Mesothelial cell of epicardium (in vitro differentiated cells): ENCODE measurements at places on chromosomes 12 and 14.

GRCh38 chr12:42641221-42641885, 51.8 kb upstream of the PRICKLE1 start:
- no peak for DNase-seq

- no peak for DNase-seq
Measured at GRCh38 chr14:92967346-92967926, 44.5 kb downstream of the CHGA start.

- peak; percentile 59 for DNase-seq
Measured at GRCh38 chr12:65121049-65121955, at the start of gene WIF1. TSS of gene WIF1 (minus strand) at chr12:65121305. CDS start at chr12:65121191, 114 bp downstream.

- no peak for DNase-seq
Measured at GRCh38 chr12:78248321-78248720, 417.6 kb downstream of the NAV3 start.

- DNase-seq = no peak
Measured at GRCh38 chr12:45076417-45077026, 25.6 kb upstream of the DBX2 start.

DNA sequence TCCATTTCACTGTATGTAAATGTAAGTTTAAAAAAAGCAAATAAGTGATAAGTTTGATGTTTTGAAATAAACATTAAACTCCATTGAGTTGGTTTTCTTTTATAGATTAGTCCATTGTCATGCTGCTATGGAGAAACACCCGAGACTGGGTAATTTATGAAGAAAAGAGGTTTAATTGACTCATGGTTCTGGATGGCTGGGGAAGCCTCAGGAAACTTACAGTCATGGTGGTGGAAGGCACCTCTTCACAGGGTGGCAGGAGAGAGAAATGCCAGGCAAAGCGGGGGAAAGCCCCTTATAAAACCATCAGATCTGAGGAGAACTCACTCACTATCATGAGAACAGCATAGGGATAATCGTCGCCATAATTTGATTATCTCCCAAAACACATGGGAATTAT, 48.4 kb upstream of the OXA1L start:
- no peak for DNase-seq

GRCh38 chr12:120361506-120362208, 7.3 kb downstream of the MSI1 start:
- peak; percentile 71 for DNase-seq

GRCh38 chr12:75162845-75163244, 46.8 kb downstream of the KCNC2 start:
- DNase-seq = no peak

- DNase-seq = no peak
Measured at GRCh38 chr12:11970155-11970520, 100.6 kb upstream of the BCL2L14 start.

DNA sequence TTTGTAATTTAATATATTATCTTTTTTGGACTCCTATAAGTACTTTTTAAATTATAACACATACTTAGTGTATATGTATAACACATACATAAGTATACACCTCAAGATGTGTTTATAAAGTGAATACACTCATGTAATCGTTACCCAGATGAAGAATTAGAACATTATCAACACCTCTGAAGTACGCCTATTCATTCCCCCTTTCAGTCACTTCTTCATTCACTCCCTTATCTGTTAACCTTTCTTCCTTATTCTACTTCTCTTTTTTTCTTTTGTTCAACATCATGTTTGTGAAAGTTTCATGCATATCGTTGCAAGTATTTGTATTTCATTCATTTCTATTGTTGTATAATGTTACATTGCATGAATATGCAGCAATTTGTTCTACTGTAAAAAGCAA, 98.5 kb downstream of the ARID2 start:
- no peak for DNase-seq

- DNase-seq = no peak
Measured at GRCh38 chr14:57735276-57735675, 130.6 kb downstream of the SLC35F4 start.

GRCh38 chr12:95557625-95558024, 6.3 kb upstream of the USP44 start:
- no peak for DNase-seq

GRCh38 chr12:89117448-89118034, 234.8 kb downstream of the DUSP6 start:
- DNase-seq = no peak

DNA sequence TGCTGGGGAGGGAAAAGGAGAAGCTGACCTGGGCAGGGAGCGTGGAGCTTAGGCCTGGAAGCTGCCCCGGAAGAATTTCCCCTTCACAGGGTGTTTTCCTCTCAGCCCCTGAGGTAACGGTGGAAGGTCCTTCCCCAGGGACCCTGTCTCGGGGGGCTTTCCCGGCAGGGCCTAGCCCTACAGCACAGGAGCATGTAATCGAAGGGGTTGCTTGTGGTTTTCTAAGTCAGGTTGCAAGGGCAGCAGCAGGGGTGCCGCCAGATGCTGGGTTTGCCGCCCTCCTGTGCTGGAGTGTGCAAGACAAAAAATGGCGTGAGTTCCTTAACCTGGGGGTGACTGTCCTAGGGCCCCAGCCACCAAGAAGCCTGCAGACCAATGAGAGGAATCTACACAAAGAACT, 1.6 kb upstream of the KRT74 start:
- DNase-seq = no peak

DNA sequence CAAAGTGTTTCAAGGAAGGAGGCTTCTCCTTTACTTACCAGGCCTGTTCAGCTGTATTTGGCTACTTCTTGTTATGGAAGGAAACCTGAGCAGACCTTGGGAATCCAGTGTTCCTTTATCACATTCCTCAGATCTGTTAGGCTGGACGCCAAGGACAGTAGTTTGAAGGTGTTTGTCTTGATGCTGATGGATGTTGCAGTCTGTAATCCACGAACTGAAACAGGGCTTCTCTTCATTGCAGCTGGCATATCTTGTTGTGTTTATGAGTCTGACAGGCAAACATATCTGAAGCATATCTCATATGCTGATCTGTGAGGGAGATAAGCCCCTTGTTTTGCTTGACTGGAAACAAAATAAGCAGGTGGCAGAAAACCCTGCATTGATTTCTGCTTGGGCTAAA, 904.3 kb downstream of the NRXN3 start:
- peak; percentile 39 for DNase-seq

GRCh38 chr12:57454566-57455373, at the start of gene INHBE:
TSS of gene INHBE (plus strand) at chr12:57455307. CDS start at chr12:57455537, 230 bp downstream.
- DNase-seq = no peak

DNA sequence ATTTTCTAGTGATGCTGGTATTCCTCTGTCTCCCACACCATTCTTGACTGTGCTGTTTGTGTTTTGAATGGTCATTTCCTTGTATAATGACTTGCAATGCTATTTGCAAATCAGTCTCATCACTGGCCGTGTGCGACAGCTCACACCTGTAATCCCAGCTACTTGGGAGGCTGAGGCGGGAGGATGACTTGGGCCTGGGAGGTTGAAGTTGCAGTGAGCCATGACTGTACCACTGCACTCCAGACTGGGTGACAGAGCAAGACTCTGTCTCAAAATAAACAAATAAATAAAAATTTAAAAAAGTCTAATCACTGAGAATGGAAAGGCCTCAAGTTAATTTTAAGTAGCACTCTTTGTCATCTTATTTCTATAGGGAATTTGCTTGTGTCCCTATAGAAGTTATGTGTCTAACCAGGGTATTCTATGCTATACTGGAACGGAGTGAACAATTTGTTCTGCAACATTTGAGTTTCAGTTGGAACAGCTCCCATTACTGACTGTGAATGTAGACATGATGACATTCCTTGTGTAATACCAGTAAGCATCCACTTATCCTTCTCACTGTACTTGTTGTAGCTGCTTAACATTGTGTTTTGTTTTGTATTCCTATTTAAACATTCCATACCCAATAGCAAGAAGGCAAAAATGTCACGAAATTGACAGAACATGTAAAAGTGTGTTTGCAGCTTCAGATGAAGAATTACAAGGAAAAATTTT, 126.3 kb downstream of the MGST1 start:
- DNase-seq = no peak

DNA sequence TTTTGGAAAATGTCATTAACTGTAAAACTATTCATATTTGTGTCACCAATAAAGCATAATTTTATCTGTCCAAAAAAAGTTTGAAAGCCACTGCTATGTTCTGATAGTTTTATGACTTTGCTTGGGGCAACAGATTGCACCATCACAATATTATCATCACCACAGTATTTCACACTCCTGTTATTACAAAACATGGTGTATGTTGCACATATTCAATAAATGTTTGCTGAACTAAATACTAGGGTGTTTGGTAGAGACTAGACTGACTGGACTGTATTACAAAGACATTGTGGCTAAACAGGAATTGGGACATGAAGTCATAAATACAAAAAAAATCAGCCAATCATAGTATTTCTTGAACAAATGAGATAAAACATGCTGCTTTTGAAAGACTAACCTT, 55.1 kb downstream of the PAWR start:
- DNase-seq = no peak

DNA sequence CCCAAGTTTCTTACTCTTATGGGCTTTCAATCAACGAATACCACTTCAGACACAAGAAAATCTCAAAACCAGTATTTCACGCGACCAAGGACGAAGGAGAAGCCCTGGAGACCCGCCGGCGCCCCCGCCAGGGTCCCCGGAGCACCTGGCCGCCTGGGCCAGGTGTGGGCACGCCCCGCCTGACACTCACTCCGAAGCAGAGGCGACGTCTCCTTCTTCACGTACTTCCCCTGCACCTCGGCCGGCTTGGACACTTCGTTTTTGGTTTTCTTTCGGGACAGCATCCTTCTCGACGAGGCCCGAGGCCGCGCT, 466 bp downstream of the SAV1 start:
- no peak for DNase-seq

- DNase-seq = no peak
Measured at GRCh38 chr12:56086608-56087007, 6.6 kb downstream of the ERBB3 start.

DNA sequence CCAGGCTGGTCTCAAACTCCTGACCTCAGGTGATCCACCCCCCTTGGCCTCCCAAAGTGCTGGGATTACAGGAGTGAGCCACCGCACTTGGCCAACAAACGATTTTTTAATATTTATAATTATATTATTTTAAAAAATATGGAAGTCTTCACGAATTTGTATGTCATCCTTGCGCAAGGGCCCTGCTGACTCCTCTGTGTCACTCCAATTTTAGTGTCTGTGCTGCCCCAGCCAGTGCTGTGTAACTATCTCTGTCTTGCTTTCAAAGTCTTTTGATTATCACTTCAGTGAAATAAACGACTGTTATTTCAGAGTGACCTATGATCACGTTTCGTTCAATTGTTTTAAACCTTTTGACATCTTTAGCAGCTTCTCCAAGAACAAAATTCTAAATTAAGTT, 13.1 kb upstream of the MMP17 start:
- no peak for DNase-seq

DNA sequence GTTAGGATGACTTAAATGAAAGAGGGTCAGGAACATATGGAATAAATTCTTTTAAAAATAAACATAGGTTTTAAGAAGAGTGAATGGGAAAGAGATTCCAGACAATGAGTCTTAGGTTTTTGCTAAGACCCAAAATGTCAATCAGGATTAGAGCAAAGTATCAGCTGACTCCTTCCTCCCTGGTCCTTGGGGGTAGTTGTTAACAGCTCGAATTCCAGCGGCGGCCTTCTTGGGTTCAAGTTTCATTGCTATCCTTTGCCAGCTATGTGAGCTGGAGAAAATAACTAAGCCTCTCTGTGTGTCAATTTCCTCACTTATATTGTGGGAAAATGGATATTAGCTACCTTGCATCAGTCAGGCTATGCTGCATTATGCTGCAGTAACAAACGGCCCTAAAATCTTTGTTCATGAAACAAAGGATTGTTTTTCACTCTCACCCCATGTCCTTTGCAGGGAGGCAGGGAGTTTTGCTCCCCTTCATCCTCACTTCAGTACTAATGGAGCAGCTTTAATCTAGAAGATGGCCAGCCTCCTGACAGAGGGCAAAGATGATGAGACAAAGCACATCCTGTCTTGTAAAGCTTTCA, 83.8 kb upstream of the RFLNA start:
- no peak for DNase-seq

- no peak for DNase-seq
Measured at GRCh38 chr12:93261505-93262094, 116.1 kb upstream of the NUDT4 start.

DNA sequence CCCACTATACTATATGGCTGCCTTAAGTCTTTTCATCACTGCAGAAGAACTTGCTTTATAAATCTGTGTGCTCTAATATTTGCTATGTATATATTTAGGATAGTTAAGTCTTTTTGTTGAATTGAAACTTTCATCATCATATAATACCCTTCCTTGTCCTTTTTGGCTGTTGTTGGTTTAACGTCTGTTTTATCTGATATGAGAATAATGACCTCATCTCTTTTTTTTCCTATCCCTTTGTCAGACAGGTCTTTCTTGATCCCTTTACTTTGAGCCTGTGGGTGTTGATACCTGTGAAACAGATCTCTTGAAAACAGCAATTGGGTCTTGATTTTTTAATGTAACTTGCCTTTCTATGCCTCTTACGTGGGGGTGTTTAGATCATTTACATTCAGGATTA, 316.3 kb downstream of the TMTC2 start:
- DNase-seq = no peak

DNA sequence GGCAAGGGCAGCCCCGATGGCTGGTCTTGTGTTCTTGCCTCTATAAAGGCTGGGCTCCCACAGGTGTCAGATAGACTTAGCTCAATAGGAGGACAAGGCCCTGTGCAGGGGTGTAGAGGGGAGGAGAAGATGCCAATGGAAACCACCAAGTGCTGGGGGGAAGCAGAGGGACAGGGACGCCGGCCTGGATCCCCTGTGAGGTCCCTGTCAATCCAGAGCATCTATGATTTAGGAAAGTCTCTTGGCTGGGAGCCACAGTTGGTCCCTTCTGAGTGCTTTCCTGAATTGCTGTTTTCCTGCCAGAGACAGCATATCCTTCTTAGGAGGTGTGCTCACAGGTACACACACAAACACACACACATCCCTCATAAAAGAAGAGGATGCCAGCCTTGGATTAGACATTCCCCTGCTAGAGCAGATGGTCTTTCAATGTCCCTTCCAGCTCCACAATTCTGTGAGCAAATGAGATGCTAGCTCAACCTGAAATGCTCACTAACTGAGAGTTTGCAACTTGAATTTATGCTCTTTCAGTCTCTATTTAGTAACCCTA, 62.7 kb downstream of the TTC7B start:
- DNase-seq = no peak

DNA sequence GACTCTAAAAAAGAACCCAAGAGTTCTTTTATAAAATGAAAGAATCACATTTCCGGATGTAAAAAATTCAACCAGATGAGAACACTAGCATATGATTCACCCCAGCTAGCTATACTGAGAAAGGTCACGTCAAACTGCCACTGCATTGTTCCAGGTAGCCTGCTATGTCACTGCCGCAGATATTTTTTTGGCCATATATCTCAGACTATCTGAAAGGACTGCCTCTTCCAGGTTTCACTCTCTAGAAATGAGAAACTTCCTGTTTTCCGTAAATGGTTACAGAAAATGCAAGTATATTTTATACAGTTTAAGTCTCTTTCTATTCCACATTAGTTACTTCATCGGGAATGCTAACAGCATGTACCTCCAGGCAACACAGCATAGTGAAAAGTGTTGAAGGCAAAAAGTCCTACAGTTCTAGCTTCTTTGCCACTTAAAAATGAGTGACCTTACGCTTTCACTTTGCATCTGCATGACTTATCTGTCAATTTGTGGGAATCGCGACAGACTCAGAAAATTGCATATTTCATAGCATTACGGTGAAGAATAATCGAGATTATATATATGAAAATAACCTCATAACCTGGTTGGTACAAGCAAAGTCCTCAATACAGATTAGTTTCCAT, 105.2 kb downstream of the MED13L start:
- no peak for DNase-seq

- no peak for DNase-seq
Measured at GRCh38 chr14:83842547-83842946, 1687.4 kb upstream of the FLRT2 start.
